ENCODE measurements at places on chromosomes 11 and 22.
A peak's percentile ranks its signal among the peaks of the same experiment; 100 is the strongest.

- no peak for DNase-seq
Observed at GRCh38 chr11:66281001-66281400, 3.0 kb downstream of the CNIH2 start.

DNA sequence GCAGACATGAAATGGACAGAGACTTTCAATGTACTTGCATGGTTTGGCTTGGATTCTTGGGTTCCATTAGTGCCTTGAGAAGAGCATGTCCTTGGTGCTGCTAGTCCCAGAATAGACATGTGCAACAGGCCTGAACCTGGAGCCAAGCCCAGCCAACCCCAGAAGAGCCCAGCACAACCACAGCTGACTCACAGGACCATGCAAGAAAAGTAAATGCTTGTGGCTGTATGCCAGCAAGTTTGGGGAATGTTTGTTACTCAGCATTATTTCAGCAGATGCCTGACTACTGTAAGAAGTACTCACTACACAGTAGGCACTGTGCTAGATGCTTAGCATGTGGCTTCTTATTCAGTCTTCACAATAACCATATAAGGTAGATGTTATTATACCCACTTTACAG is 39.2 kb upstream of the HMGXB4 start:
- DNase-seq: no peak

GRCh38 chr11:111400595-111400994 is 21.5 kb upstream of the POU2AF1 start:
- DNase-seq: no peak

DNA sequence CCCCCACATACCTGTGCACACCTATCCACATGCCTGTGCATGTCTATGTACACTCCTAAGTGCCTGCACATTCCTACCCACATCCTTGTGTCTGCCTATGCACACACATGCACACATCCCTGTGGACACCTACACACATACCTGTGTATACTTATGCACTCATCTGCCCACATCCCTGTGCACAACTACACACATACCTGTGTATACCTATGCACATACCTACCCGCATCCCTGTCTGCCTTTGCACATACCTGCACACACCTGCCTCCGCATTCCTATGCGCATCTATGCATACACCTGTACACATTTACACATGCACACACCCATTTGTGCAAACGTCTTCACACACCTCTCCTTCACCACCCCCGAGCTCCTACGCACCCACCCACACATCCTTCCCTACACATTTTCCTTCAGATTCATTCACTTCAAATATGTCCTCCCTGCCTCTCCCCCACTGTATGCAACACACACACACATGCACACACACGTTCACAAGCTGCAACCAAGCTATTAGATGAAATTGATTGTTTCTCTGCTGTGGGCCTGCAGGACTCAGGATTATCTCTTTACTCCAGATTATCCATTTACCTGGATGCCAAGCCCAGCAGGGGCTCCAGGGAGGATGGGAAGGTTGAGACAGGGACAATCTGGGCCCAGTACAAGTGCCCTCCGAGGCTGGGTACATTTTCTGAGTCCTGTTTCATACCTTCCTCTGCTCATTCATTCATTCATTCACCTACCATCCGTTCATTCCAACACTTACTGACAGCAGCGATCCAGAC is 53.2 kb downstream of the TSPAN18 start:
- DNase-seq: no peak

- DNase-seq: no peak
Observed at GRCh38 chr22:44586351-44586990, 88.4 kb upstream of the RTL6 start.

DNA sequence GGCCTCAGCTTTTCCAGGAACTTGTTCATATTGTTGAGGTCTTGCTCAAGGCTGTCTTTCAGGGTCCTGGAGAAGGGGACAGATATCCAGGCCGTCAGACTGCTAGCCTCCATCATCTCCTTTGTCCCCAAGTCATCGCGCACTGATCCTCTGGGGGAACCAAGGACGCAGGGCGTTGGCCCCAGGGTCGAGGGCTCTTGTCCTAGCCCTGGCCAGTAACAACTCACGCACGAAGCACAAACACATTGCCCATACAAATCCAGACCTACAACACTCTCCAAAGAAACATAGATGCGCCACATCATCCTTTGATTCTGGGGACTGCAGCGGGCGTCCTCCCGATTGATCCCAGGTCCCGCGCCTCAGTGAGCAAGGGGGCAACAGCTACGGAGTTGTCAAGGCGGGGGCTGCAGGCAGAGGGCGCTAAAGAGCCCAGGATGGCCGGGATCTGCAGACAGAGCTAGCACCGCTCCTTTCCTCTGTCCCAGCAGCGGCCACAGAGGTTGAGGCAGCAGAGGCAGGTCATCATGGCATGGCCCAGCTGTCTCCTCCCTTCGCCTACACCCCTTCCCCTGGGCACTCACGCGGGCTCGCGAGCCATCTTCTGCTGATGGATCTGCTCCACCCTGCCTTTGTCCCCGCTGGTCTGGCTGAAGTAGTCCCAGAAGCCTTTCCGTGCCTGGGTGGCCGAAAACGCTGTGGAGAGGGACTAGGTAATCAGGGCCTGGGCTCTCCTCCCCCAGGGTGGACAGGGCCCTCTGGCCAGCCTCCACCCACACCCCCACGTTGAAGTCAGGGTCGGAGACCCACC is 472 bp downstream of the APOA5 start:
- DNase-seq: peak; percentile 57

DNA sequence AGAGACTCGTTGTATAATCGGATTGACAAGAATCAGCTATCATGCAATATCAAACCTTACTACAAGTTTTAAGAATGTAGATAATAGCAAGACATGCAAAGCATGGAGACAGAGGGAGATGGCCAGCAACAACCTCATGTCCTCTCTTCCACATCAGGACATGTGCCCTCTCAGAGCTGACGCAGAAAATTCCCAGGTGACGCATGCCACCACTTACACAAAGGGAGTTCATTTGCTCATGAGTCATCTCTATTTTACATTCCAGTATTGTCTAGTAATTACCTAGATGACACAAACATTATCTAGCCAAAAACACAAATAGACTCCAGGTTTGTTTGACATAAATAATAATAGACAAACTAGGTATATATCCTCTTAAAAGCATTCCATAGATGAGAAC is 38.1 kb upstream of the OPCML start:
- DNase-seq: no peak

GRCh38 chr11:64996710-64997380 is at the start of gene BATF2:
BATF2 (minus strand) TSS chr11:64996971; CDS start chr11:64996914, 57 bp downstream.
- DNase-seq: no peak

DNA sequence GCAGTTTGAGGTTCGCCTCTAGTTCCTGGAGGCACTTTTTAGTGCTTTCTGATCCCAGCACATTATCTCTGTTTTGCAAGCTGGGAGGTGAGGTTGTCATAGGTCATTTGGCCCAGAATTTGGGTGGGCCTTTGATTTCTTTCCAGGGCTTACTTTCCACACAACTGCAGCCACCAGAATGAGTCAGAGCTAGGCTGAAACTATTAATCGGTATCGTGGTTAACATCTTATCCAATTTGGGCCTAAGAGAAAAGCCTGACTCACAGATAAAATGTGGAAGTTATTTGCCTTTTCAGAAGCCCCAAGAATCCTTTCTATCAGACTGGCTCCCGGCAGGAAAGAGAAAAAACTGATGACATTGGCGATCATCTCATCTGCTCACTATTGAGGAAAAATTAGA is 166.4 kb downstream of the KIRREL3 start:
- no peak for DNase-seq

GRCh38 chr11:88494848-88495247 is 157.3 kb upstream of the CTSC start:
- no peak for DNase-seq

- DNase-seq: no peak
Observed at GRCh38 chr11:6393989-6394670, 3.9 kb downstream of the SMPD1 start.

DNA sequence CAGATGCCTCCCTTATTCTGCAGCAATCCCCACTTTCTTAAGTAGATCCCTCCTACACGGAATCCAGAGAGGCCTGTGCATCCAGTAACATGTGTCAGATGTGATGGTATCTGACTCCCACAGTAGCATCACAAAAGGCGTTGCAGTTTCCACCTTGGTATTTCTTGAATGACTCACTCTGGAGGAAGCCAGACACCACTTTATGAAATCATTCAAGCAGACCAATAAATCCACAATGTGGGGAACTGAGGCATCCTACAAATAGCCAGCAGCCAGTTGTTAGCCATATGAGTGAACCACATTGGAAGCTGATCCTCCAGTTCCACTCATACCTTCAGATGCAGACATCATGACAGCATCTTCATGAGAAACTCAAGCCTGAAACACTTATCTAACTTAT is 798.1 kb downstream of the OPCML start:
- DNase-seq: no peak
